ENCODE measurements at places on chromosomes 2 and 18.

GRCh38 chr2:42568401-42569115, at the start of gene MTA3:
Gene MTA3, plus strand, starts transcription at chr2:42568632. Its CDS starts 114 bp downstream, at chr2:42568746.
- peak; percentile 7 for DNase-seq

- no peak for DNase-seq
Observed at GRCh38 chr2:107717661-107718060, 109.0 kb upstream of the RGPD4 start.

GRCh38 chr2:127037476-127037875, 69.5 kb downstream of the BIN1 start:
- no peak for DNase-seq

DNA sequence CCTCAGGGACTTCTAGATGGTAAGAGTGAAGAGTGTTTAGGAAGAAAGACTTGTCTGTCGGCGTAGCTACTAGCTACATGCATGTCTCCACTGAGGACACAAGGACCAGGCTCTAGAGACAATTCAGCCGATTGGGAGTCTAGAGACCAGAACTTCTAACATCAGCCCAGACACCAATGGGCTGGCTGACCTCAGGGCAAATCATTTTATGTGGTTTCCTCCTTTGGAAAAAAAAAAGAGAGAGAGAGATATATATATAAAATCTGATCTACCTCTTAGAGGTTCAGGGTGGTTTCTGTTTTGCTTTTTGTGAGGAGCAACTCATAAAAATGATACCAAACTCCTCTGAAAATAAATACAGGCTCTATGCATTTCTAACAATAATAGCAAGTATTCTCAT, 212.8 kb downstream of the BCL2 start:
- no peak for DNase-seq

DNA sequence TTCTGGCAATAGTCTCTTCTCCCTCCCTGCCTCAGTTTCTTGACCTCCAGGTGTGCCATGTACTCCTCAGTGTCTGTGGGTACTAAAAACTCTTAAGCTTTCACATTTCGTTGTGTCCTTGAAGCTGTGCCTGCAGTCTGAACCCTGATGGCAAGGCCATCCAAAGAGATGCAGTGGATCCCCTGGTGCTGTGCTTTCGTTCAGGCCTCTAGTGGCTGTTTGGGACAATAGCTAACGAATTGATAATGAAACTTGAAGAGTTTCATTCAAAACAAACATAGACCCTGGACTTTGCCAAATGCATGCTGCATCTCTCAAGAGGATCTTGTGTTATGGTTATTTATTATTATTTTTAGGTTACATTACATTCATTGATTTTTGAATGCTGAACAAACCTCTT, 523.1 kb upstream of the FSIP2 start:
- no peak for DNase-seq

- no peak for DNase-seq
Observed at GRCh38 chr2:213234641-213235040, 49.6 kb upstream of the SPAG16 start.

- no peak for DNase-seq
Observed at GRCh38 chr2:222569826-222570225, 86.1 kb downstream of the FARSB start.

- no peak for DNase-seq
Observed at GRCh38 chr2:237968048-237968862, 1.4 kb downstream of the UBE2F start.

- no peak for DNase-seq
Observed at GRCh38 chr2:156792242-156792840, 356.2 kb downstream of the GPD2 start.

DNA sequence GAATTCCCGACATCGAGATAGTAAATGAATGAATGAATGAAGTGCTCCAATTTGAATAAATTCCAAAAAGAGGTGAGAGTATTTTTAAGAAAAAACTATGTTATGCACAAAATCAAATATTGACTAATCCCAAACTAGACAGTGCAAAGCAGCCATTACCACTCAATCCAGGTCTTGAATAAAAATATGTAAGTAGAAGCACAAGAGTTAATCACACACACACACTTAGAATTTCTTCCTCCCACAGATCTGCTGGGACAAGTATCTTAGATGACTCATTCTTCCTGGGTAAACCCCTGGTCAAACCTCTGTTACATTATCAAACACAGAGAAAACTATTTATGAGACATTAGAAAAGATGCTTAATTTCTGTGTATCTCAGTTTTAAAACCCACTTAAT, 102.0 kb downstream of the PLA2R1 start:
- no peak for DNase-seq

- no peak for DNase-seq
Observed at GRCh38 chr2:138707392-138708074, 72.7 kb downstream of the NXPH2 start.

GRCh38 chr2:96617012-96617411, 21.1 kb downstream of the KANSL3 start:
- no peak for DNase-seq

GRCh38 chr2:101884423-101884822, 107.3 kb upstream of the IL1R2 start:
- DNase-seq, result no peak

- no peak for DNase-seq
Observed at GRCh38 chr2:177281400-177282180, 17.1 kb upstream of the NFE2L2 start.

- no peak for DNase-seq
Observed at GRCh38 chr2:195594248-195594647, 62.8 kb upstream of the SLC39A10 start.

GRCh38 chr2:149617476-149617875, 29.9 kb upstream of the MMADHC start:
- DNase-seq, result no peak

GRCh38 chr18:35106845-35107148, 65.6 kb downstream of the MAPRE2 start:
- DNase-seq, result no peak

- peak; percentile 73 for DNase-seq
Observed at GRCh38 chr2:240434728-240435456, 571 bp upstream of the GPC1 start.

- no peak for DNase-seq
Observed at GRCh38 chr18:57149531-57149930, 2.6 kb downstream of the BOD1L2 start.

DNA sequence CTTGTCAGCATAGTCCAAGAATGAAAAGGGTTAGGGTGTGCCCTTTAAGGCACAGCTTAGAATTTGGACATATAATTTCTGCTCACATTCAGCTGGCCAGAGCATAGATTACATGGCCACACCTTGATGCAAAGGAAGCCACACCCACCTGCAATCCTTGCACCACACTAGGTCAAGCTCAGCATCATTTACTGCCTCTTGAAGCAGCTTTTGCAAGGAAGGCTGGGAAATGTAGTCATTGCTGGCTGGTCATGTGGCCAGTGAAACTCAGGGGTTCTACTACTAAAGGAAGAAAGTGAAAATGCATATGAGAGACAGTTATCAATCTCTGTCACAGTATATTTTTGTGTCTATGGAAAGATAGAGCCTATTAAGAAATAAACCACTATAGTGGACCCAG, 159.3 kb downstream of the GFPT1 start:
- DNase-seq, result no peak

- no peak for DNase-seq
Observed at GRCh38 chr2:209872675-209873074, 101.0 kb downstream of the UNC80 start.

- no peak for DNase-seq
Observed at GRCh38 chr2:479490-480176, 191.7 kb upstream of the ALKAL2 start.

GRCh38 chr2:159125858-159126257, 157.4 kb downstream of the TANC1 start:
- DNase-seq, result no peak

GRCh38 chr2:215189393-215189792, 51.0 kb upstream of the ABCA12 start:
- no peak for DNase-seq

DNA sequence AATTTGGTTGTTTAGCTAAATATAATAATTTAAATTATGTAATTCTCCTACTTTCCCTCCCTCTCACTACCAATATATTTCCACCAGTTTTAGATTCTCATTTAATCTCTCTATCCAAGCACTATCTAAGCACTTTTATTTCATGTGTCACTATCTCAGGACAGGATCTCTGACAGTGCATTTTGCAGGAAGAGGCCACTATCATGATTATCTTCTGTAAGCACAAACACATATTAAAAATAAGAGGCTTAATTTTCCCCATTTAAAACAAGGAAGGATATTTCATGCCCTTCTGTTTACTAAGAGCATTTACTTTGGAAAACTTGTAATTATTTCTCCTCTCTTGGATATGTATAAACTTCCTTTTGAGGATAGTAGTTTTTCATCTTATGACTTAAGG, 726.2 kb upstream of the ZNF804A start:
- no peak for DNase-seq

- no peak for DNase-seq
Observed at GRCh38 chr2:229300790-229301189, 29.7 kb upstream of the PID1 start.

DNA sequence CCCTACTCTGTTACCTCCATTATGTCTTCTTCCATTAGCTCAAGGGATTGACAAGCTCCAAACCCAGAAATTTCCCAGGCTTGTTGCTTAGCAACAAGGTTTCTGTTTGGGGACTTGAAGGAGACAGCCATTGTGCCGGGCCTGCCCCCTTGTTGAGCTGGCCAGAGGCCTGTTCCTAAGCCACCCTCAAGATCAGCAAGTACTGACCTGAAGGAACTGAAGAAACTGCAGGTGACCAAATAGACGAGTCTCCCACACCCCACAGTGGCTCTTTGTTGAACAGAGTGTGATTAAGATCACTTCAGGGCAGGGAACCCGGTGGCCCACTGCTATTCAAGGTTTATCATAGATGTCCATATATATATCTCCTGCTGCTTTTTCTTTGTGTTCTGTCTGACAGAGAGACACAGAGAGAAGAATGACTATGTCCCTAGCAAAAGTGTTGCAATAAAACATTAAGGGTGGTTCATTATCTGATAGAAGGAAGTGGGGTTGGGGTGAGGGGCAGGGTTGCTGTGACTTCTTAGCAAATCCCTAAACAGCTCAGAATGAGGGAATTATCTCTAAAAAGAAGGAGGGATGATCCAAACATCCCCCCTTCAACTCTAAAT, 69.2 kb downstream of the RNF144A start:
- no peak for DNase-seq

- no peak for DNase-seq
Observed at GRCh38 chr2:160308476-160308875, 108.4 kb upstream of the ITGB6 start.

GRCh38 chr2:18551169-18551568, 9.3 kb downstream of the RDH14 start:
- no peak for DNase-seq

- DNase-seq, result no peak
Observed at GRCh38 chr2:20443276-20443920, 3.5 kb upstream of the RHOB start.

DNA sequence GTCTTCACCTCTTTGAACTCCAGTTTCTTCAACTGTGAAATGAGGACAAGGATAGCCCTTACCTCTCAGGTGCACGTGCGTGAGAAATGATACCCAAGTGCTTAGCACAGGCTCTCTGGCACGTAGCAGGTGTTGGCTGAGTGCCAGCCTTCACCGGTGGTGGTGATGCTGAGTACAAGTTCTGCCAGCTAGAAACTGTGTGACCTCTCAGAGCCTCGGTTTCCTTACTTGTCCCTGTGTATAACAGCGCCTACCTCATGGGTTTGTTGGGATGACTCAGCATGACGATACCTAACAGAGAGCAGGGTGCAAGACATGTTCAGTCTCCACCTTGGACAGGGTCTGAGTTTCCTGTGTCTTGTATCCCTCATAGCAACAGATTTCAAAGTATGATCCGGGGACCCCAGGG, 205.1 kb downstream of the TNS1 start:
- DNase-seq, result no peak

GRCh38 chr2:43944915-43945314, 50.9 kb downstream of the LRPPRC start:
- no peak for DNase-seq

- no peak for DNase-seq
Observed at GRCh38 chr18:47345291-47345690, 93.8 kb upstream of the SKOR2 start.
